Fibroblast of skin of back (primary cell): ENCODE measurements at places on chromosomes 11 and 22.

DNA sequence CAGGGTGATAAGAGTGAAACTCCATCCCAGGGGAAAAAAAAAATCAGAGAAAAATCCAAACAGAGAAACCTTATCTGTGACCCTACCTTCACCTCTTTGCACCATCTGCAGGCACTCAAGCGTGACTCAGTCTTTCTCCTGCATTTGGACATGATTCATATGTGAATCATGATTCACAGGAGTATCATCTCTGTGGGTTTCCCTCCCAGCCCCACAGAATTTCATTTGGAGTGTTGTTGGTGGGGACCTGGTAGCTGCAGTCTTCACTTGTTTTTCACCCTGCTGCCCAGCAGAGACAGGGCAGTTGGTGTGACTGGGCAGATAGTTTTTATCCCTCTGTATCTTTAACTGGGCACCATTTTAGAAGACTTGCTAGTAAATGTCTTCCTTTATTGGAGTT is 75.7 kb downstream of the DEPDC5 start:
- DNase-seq = peak; percentile 96

DNA sequence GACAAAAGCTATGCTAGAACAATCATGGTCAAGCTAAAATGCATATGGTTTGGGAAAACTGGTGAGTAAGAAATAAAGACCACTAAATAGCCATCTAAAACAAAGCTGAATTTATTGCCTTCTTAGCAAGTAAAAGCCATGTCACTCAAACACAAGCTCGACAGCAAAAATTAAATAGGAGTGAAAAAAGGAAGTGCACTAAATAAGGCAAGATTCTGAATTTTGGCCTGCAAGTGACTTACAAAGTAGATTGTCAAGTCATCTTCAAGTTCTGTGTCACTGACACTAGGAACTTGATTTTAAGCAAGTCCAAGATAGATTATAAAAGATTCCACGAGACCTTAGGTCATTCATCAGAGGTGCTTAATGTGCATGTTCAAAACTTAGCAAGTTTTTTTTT is 27.4 kb downstream of the TUG1 start:
- no peak for DNase-seq

GRCh38 chr11:93020248-93021046 is 51.0 kb downstream of the MTNR1B start:
- DNase-seq = peak; percentile 74

DNA sequence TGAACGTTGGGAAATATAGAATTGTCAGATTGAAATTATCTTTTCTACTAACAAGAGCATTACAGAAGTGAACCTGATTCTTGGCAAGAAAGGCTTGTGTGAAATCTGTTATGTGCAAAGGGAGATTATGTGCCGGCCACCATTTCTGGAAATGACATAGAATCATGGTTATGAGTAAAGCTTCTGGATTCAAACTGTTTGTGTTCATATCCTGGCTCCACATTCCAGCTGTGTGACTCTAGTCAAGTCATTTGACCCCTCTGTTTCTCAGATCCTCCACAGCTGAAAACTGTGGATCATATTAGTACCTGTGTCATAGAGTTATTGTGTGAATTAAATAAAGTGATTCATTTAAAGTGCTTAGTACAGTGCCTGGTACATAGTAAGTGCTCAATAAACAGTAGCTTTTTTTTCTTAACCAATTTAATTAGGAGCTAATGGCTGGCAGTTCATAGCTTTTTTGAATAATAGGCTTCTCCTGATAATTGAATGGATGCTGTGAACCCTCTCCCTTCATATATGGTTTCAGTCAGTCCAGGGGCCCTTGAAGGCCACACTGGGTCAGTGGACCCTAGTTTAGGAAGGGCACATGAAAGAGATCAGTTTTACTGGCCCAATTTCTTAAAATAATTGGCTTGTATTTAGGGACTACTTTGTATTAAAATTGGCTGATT is 34.6 kb downstream of the EHF start:
- peak; percentile 77 for DNase-seq

DNA sequence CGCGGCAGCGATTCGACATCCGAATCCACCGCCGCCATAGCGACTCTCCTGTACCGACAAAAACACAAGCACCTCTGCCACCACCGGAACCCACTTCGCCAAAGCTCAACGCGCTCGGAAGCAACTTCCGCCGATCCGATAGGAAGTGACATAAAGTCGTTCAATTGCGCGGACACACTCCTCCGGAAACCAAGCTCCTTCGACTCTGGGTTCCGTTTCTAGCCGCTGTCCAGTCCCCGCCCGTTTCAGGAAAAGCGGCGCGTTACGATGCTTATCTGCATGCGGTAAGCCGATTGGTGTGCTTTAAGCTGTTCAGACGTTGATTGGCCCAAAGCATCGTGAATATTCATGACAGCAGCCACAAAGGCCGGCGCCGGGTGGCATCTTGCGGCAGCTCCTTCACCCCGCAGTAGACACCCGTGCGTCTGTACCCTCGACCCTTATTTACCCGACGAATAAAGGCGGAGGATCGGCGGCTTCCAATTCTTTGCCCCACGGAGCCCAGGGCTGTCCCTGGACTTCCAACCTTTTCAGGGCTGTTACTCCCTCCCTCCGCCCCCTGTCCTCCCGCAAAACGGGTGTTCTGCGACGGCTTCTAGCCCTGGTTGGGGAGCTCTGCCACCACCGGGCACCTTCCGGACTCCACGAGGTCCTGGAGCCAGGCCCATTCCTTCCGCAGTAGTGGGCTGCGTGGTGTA is at the start of gene TUT1:
TSS of gene TUT1 (minus strand) at position 76 of the 698 bp plus-strand sequence. CDS start at position 38, 38 bp downstream.
- DNase-seq = peak; percentile 99

DNA sequence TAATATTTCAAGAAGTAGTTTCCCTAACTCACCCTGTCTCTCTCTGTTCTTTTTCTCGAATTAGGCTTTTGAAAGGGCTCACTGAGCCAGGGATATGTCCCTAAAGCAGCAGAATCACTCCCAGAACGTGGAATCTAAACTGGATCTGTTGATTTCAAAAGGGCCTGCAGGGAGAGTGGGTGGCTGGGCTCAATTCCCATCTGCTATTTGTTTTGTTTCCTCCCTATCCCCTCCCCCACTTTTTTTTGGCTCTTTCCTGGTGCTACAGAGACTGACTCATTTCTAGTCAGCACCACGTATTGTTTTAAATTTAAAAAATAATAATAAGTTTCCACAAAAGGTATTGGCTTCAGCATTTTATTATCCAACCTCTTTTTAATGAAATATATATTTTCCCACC is 961.5 kb downstream of the FAM181B start:
- DNase-seq = peak; percentile 52
